Fibroblast of skin of abdomen (primary cell): ENCODE measurements at places on chromosomes 7 and 10.

DNA sequence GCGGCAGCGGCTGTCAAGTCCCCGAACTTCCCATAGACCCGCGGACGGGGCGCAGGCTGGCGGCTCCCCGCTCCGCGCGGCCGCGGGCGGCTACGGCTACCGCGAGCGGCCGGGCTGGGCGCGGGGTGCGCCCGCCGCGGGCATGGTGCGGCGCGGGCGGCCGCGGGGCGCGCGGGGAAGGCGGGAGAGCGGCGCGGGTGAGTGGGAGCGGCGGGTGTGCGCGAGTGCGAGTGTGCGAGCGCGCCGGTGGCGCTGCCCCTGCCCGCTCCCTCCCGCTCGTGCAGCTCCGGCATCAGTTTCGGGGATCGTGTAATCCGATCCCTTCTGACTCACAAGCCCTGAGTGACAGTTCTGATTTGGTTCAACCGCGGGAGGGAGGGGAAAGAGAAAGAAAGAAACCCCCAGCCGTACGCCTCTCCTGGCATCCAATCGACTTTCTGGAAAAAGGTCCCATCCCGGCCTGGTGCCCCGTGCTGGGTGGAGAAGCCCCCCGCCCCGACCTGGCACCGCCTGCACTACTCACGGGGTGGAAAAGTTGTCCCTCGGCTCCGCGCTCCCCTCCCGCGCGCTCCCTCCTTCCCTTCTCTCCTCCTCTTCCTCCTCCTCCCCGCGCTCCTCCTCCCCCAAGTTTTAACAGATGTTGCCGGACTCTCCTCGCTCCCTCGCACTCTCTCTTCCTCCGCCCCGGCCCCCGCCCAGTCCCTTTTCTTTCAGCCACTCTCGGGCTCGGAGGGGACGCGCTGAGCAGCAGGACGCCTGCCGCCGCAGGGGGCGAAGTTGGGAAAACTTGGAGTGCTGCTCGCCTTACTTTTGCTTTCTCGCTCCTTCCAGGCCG is at the start of gene GLI3:
GLI3 (minus strand) TSS at position 234 of the 835 bp plus-strand sequence. CDS start 13,956 bp downstream, outside the sequence.
- DNase-seq = peak; percentile 96

DNA sequence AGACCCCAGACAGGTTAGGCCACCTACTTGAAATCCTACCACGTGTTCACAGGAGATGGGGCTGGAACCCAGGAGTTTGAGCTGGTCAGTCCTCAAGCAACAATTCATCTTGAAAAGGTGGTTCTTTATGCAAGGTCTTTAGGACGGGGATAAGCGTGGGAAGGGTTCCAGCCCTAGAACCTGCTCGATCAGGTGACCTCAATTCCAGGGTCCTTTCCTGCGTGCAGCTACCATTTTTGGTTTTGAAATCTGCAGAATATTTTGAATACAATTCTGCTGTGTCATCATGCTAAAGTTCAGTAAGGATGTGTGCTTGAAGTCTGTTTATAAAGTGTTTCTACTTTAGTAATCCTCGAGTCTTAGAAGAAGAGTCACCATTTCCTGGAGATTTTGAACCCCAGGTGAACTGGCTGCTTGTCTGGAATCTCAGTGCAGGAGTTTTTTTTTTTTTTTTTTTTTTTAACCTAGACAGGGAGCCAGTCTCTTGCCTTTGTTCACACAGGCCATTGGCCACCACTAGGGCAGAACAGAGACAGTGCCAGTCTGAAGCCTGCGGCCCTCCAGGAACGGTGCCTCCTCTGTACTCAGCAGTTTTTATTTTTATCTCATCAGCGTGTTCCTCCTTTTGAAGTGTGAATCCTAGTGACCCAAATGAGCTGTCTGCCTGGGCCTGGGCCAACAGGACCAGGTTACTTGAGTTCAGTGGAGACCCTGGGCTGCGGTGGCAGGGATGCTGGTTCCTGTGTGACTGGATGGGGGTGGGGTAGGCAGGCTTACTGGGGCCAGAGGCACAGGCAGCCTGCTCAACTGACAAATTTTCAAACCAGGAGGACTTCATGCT is 54.6 kb downstream of the EEPD1 start:
- peak; percentile 88 for DNase-seq

- peak; percentile 91 for DNase-seq
Measured at GRCh38 chr10:34916314-34916713, 101.2 kb upstream of the PARD3 start.

DNA sequence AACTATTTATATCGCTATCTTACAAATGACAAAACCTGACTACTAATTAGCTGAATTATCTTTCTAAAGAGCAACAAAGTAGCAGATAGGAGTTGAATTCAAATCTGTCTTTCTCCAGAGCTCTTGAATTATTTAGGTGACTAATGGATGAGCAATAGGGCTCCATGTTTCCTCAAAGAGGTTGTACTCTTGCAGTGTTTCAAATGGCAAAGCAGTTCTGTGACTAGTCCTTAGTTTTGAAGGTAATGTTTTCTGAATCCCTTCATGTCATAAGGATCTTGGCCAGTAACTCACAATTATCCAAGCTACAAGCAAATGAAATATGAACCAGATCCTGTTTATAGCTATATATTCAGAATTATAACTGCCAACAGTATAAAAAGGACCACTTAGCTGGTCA is 999.7 kb downstream of the NRG3 start:
- no peak for DNase-seq

- no peak for DNase-seq
Measured at GRCh38 chr7:48806731-48807130, 117.6 kb upstream of the CDC14C start.

GRCh38 chr7:3162289-3162688 is 118.6 kb upstream of the CARD11 start:
- no peak for DNase-seq

DNA sequence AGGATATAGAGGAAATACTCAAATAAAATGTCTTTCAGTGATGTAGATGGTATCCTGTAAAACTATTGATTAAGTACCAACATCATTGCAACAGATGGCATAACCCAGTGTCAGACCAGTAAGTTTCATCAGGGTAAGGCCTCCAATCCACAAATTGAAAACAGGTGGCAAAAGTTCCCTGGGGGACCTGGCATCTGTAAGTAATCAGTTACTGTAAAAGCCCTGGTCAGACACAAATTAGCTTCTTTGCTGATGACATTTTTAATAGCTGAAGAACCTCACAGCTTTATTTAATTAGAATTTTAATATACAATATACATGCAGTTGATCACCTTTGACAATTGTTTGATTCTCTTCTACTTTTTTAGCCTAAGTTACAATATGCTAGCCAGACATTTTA is 152.5 kb downstream of the PLXDC2 start:
- DNase-seq = peak; percentile 70

GRCh38 chr7:28811701-28812430 is 146.3 kb downstream of the TRIL start:
- no peak for DNase-seq

DNA sequence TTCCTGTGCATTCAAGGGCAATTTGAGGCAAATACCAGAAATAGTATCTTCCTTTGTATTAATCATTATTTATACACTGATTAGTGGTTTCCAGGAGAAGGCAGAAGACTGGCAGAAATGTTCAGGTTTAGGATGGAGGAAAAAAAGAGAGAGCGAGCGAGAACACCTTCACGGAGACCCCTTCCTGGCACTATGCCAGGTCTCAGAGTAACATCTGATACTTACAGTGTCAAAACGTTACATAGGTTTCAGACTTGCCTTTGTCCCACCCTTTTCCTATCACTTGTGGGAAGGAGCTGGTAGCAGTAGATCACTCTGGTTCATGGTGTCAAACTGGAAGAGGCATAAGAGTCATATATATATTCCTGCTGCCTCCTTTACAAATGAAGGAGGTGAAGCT is 652 bp downstream of the OR2A12 start:
- DNase-seq = no peak

GRCh38 chr10:89685936-89686335 is 15.5 kb upstream of the KIF20B start:
- no peak for DNase-seq

DNA sequence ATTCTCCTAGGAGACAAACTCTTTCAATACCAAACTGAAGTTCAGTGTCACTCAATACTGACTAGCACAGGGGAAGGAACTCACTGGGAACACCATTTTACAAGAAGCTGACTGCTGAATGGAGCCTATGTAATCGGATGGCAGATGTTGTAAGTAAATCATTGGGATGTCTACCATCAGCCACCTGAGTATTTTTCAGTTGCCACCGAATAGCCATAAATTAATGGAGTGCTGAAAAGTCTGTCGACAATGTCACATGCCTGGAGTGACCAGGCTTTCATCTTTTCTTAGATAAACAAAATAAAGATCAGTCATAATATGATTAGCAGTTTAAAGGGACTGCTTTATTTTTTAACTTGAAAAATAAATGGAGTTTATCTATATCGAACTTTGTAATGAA is 145.9 kb upstream of the SEMA3E start:
- no peak for DNase-seq

DNA sequence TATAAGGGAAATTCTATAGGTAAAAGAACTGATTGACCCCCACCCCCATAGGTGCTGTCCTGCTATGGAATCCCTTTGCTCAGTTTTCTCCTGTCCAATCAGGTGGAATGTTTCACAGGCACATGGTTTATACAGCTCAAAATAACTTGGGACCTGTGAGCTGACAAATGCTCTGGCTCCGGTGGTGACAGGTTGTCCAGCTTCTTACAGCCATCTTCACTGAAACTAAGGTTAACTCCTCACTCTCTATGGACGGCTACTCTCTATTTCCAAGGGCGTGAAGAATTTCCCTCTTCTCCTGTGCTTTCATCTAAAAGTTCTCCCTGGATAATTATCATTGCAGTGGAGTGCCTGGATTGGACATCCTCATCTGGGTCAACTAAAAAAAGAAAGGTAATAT is at the start of gene MYPN:
MYPN (plus strand) TSS at position 158 of the 400 bp plus-strand sequence. CDS start 11,951 bp downstream, outside the sequence.
- DNase-seq = no peak

GRCh38 chr10:130424418-130424817 is 288.2 kb downstream of the GLRX3 start:
- DNase-seq = no peak

- no peak for DNase-seq
Measured at GRCh38 chr10:28403090-28403489, 100.2 kb upstream of the MPP7 start.

DNA sequence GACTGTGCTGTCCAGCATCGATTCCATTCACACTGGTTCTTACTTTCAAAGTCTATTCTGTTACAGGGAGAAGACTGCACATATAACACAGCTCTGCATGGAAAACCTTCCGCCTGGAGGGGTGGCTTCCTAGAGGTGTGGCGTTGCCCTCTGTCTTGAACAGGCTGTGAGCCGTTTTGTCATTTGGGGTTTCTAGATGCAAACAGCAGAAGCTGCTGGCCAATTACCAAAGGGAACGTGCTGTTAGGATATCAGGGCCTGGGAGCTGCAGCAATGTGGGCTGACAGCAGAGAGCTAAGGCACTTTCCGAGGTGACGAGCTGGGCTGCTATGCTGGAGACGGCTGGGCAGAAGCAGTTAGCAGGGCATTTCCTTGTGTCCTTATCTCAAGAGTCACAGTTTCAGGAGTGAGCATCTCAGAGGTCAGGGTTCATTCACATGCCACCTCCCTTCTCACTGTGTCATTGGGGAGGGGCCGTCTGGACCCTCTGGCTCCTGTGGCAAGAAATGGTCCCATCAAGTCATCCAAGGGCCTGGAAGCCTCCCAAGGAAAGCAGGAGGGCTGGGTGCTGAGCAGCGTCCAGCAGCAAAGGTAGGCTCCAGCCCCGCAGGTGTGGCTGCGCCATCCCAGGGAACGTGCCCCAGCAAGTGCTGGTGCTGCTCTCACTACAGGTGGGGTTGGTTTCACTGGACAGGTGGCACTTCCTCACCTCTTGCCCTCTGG is 106.5 kb downstream of the WDR37 start:
- no peak for DNase-seq

DNA sequence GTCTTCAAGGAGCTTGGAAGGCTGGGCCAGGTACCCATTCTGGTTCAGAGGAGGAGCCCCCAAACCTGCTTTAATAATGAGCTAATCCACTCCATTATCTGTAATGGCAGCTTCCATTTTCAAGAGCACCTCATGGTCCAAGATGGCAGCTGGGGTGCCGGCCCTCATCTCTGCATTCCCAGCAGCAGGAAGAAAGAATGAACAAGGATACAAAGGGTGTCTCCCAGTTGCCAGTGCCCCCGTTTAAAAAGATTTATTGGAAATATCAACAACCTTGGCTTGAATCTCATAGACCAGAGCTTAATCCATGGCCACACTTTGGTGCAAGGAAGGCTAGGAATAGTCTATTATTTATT is 8.5 kb downstream of the LAT2 start:
- no peak for DNase-seq

DNA sequence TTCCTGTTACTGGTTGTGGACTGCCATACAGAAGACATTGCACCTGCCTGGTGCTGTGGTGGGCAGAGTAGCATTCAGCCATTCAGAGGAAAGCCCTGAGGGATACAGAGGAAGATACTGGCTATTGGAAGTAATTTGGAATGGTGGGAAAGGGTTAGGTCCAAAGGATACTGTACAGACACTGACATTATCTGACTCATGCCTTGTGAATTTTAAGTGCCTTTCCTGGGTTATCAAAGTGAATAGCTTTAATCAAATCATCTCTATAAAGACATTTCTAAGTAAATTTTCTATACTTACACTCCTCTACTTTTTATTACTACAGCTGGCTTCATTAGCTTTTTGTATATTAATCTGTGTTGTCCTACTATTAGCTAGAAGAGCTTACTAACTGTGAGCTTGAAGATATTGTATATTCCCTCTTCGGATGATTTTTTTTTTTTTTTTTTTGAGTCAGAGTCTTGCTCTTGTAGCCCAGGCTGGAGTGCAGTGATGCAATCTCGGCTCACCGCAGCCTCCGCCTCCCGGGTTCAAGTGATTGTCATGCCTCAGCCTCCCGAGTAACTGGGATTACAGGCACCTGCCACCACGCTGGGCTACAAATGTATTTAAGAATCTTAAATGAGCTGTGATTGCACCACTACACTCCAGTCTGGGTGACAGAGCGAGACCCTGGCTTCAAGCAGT is 186.5 kb downstream of the ADK start:
- peak; percentile 38 for DNase-seq

DNA sequence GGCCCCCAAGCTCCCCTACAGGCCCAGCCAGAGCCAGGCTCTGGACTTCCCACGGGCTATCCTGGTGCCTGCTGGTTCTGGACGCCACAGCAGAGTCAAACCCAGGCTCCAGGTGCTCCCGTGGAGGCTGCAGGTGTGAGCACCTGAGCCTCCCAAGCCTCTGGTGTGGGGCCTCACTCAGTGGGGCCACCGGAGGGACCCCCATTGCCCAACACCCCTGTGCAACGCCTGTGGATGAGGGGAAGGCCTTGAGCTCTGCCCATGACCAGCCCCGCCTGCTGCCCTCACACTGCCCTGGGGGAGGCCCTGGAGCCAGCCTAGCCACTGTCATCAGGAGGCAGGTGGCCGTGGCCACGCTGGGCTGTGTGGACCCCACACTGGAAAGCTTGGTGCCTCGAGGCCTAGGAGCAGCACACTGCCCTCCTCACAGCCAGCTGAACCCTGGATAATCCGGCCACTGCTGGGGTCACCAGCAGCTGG is 229.3 kb downstream of the MAD1L1 start:
- no peak for DNase-seq
